ENCODE measurements at places on chromosomes 13 and 19.

DNA sequence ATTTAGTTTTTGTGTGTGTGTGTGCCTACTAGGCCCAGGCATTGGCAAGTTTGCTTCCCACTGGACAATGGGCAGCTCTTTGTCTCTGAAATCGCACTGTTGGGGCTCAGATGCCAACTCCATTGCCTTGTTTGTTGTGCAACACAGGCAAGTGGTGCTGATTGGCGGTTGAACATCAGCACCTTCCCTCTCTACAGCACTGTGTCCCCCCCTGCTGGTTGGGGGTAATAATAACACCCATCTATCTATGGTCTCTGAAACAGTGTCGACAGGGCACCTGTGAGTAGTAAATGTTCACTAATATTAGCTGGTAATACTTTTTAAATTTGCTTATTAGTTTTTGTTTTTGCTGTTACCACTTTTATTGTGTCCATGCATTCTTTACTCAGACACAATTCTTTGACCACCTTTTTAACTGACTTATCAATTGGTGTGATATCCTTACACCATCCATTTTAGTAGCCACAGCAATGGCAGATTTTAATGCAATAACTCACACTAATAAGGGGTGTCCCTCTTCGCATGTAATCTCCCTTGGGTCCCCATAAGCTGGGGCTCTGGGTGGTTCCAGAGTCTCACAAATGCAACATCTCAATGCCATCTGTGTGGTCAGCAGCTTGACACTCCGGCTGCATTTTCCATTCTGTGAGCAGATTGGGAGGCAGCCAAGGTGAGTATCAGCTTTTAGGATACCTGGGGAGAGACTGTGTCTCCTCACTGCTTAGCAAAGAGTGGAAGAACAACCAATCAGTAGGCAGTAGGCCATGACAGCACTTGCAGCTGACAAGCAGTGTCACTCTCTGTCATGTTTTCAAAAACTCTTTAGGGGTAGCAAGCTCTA lies 47.7 kb upstream of the UQCRFS1 start:
- peak; percentile 29 for DNase-seq

- DNase-seq: no peak
Measured at GRCh38 chr13:84255226-84255797, 373.0 kb upstream of the SLITRK1 start.

DNA sequence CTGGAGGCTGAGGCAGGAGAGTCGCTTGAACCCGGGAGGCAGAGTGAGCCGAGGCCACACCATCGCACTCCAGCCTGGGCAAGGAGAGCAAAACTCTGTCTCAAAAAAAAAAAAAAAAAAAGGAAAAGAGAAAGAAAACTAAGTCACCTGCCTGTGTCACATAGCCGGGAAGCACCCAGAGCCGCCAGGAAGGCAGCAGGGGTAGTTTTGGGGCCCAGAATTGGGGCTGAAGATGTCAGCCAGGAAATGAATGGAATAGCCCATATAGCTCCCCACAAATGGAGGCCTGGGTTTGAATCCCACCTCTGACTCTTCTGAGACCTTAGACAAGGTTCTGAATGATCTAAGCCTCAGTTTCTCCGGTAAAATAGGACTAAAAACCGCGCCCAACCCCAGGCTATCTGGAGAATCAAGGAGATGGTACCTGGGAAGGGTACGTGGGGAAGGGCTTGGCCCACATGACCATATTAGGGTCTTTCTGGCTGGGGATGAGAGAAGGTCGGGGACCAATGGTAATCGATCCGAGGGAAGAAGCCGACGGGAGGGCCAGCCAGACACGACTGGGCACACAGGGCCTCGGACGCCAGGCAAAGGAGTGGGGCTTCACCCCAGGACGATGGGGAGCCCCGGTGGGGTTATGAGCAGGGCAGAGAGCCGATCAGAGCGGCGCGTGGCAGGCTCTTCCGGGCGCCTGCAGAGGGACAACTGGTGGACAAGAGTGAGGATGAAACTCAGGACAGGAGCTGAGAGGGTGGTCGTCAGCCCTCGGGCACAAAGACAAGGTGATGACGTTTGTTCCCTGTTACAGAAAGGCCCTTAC lies 14.4 kb downstream of the CCDC124 start:
- no peak for DNase-seq

GRCh38 chr19:48392860-48393558 lies 459 bp upstream of the GRIN2D start:
- DNase-seq: no peak

DNA sequence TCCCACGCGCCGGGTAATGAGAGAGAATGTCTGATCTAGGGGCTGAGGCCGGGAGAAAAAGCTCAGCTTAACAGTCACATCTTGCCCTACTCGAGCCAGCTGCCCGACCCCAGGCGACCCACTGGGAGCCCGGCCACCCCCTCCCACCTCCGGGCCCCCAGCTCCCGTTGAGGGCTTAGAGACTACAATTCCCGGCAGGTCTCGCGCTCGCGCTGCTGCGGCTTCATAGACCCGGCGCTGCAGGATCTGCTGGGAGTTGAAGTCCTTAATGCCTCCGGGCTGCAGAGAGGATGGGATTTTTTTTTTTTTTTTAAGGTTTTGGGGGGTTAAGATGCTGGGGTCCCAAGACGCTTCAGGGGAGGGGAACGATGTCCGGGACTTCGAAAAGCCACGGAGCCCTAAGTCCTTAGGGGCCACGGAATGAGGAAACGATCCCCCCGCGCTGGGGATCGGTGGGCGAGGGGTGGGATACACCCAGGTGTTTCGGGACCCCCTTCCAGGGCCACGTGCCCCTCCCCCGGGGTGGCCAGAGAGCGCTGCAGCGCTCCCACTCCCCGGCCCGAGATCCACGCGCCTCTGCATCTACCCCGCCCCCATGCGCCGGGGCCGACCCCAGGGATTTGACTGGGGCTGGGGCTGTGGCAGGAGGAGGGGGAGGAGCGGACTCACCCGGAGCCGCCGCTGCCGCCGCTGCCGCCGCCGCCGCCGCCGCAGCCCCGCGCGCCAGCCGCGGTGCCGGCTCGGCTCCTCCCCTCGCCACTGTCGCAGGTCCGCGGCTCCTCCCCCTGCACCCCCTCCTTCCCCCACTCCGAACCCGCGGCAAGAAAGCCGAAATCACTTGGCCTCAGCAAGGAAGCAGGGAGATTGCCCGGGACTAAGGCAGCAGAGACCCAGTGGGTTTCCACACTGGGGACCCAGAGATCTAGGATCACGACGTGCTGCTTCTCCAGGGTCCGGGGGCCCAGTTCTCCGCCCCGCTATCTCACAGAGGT lies at the start of gene SYT3:
SYT3 (minus strand) TSS at position 761 of the 992 bp plus-strand sequence. CDS start 2,470 bp downstream, outside the sequence.
- DNase-seq: peak; percentile 28

- DNase-seq: no peak
Measured at GRCh38 chr19:53999694-54000093, 8.3 kb downstream of the CACNG6 start.

- DNase-seq: no peak
Measured at GRCh38 chr13:44810061-44810840, 179.0 kb downstream of the NUFIP1 start.

DNA sequence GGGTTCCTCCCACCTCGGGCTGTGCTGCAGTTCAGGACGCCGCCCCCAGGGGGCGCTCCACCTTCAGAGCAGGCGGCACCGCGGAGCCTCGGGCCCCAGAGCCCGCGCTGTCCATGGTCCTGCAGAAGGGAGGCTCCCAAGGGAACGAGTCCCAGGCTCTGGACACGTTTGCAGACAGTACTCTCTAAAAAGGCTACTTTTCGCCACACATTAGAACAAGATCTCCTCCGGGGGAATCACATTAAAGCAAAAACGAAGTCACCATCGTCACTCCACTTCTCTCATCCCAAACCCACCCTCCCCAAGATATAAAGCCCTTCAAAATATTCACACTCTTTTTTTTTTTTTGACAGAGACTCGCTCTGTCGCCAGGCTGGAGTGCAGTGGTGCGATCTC lies 4.6 kb upstream of the SIGLEC10 start:
- peak; percentile 90 for DNase-seq

GRCh38 chr19:48258350-48258749 lies 2.6 kb upstream of the CARD8 start:
- no peak for DNase-seq

GRCh38 chr19:41575998-41576397 lies at the start of gene CEACAM21:
TSS of gene CEACAM21 (plus strand) at chr19:41576166. CDS start at chr19:41576275, 109 bp downstream.
- DNase-seq: no peak

GRCh38 chr13:97191615-97192014 lies 30.5 kb upstream of the MBNL2 start:
- DNase-seq: no peak

DNA sequence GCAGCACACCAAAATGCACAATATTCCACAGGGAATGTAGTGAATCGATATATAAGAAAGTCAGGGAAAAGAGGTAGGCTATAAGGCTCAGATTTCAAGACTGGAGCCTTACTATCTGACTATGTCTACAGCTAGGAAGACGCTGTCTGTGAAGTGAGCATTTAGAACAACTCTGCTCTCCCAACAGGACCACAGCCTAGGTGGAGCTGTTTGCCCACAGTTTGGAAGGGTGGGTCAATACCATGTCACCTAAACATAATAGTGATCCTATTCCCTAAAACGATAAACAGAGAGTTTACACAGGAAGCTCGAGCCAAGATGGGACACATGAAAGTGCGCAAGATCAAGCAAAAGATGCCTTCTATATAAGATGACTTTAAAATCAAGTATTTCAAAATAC lies 2486.0 kb upstream of the PCDH20 start:
- DNase-seq: no peak

DNA sequence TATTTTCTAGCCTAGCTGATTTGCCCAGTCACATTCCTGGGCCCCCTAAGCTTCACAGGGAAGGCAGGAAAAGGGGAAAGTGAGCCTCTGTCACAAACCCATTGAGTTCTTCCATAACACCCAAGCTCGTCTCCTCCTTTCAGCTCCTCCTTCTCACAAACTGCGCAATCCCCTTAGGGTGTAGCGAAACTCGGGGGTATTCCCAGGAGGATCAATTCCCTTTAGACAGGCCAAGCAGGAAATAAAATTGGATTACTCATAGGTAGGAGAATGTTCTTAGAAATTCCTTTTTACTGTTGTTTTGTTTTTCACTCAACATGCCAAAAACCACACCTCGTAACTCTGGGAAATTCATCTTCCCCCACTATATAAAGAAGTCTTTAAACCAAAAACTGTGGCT lies 139.3 kb downstream of the IRS2 start:
- DNase-seq: no peak

GRCh38 chr19:8615813-8616596 lies 5.5 kb upstream of the ADAMTS10 start:
- peak; percentile 49 for DNase-seq

DNA sequence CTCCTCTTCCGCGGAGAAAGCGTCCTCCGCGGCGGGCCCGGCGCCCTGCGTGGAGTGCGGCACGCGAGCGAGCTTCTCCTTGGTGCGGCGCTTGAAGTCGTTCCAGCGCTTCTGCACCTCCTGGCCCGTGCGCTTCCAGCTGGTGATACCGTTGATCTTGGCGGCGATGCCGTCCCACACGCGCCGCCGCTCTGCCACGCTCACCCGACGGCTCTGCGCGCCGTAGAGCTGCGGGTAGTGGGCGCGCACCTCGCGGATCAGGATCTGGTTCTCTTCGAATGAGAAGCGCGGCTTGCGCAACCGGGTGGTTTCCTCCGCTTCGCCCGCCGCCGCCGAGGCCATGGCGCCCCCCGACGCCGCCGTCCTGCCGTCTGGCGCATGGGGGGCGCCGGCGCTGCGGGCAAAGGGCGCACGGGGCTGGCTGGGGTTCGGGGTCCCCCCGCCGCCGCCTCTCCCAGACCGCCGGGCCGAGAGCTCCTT lies 941 bp downstream of the MYPOP start:
- peak; percentile 36 for DNase-seq

DNA sequence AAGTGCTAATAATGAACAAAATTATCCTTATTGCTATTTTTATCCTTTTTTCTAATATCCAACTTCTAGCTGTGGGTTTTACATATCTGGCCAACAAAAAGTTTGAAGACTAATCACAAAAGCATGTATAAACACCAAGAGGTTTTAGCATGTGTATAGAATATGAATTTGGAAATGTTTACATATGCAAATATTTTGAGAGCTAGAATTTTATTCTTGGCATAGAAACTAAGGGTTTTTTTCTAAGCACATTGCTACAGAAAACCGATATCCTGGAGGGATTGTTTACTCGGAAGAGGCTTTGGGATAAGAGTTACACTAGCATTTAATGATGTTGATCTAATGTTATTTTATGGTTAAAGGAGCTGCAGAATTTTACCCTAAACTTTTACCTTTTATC lies 392.1 kb downstream of the EFNB2 start:
- DNase-seq: no peak

DNA sequence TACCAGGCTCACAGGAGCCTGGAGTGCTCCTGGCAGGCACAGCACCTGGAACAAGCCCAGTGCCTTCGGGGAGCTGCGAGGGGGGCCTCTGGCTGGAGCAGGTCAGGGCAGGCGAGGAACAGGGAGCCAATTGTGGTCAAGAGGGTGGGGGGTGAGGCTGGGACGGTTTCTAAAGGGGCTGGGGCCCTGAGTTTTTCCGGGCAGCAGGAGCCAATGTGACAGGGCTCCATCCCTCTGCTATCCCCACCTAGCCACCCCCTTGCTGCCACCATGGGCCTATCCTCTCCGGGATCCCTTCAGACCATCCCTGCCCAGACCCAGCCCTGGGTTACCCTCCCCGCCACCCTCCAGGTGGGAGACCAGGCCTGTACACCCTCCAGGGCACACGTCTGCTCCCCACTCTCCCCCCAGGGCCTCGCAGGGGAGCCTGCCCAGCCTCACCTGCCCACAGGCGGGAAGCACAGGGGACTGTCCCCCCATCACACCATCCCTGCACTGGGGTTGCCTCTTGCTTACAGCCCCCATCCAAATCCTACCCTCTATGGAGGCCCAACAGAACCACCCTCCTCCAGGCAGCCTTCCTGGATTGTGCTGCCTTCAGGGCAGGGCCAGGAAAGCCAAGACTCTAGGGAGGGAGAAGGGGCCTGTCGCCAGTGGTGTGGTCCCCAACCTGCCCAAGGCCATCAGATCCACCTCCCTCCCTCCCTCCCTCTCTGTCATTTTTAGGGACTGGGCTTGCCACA lies 121.0 kb downstream of the URI1 start:
- no peak for DNase-seq

GRCh38 chr19:40797963-40798682 lies 868 bp upstream of the EGLN2 start:
- peak; percentile 57 for DNase-seq

DNA sequence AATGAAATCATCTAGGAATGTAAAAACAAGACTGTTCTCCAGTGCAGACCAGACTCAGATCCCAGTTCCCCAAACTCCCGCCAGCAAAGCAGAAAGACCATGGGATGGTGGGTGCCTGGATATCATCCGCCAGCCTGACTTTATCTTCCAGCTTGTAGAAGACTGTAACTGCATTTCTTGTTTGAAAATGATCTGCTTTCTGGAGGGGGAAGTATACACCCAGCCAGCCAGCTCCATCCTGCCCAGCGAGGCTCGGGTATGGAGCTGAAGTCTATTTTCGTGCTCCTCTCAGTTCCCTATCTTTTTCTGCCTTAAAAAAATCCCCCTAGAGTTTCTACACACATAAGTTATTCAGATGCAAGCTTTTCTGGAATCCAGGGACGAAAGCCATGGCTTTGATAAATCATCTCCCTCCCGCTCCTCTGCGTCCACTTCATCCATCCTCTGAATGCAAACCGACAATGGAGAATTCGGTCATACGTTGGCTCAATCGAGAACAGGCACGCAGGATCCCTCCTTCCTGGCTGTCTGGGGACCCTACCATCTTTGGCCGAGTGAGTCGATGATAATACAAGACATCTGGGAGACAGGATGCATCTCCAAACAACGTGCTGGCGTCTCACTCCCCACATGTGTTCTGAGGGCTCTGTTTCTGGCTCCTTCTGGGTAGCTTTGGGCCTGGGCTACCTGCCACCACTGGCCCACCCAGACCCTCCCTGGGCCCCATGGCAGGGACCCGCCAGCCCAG lies 31.2 kb downstream of the CEBPG start:
- DNase-seq: no peak

GRCh38 chr19:53808710-53809125 lies 15.4 kb downstream of the NLRP12 start:
- DNase-seq: no peak

- DNase-seq: no peak
Measured at GRCh38 chr13:44263751-44264620, 109.6 kb upstream of the SERP2 start.

Data from activated T-cell treated with anti-CD3 and anti-CD28 coated beads for 48 hours (primary cell).